ENCODE measurements at places on chromosomes 1 and 21.

DNA sequence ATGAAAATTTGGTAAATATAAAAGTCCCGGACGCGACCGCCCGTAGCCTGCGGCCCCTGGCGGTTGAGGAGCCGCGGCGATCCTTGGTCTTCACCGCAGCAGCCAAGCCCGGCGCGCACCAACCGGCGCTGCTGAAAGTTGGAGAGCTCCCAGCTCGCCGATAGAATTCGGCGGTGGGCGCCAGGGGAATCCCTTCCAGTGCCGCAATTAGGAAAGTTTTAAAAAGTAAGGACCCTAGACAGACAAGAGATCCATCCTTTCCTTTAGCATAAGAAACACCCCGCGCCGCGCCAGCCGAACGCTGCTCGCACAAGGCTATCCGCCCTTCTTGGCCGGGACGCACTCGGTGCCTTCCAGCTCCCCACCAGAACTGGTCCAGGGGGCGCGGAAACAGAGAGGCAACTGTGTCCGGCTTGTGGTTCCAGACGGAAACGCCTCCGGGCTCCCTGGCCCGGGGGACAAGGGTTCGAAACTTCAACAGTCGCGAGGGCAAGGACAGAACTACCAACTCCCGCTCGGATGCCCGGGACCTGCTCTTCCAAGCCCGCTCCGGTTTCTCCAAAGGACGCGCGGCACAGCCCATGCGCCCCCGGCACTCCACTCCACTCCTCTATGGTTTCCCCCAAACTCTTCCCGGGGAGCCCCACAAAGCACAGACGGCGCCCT, 1.7 kb downstream of the FAM78B start:
- peak; percentile 33 for DNase-seq

DNA sequence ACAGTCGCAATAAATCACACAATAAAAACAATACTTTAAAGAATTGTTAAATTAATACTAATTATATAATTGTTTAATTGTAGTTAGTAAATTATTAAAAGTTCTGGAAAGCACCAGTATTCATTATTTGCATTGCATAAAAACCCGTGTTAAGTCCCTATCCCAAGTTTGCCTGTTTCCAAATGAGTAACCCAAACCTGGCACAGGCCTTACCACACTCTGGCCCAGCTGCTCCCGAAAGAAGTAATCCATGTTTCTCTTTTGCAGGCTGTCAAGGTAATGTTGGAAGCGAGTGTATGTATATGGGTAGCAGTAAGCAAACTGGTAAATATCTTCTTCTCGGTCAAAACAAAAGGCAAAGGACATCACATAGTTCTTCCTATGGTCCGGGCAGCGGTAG, 268.7 kb upstream of the BEND5 start:
- DNase-seq = no peak

GRCh38 chr1:70005386-70006034, 199.9 kb downstream of the LRRC40 start:
- no peak for DNase-seq

DNA sequence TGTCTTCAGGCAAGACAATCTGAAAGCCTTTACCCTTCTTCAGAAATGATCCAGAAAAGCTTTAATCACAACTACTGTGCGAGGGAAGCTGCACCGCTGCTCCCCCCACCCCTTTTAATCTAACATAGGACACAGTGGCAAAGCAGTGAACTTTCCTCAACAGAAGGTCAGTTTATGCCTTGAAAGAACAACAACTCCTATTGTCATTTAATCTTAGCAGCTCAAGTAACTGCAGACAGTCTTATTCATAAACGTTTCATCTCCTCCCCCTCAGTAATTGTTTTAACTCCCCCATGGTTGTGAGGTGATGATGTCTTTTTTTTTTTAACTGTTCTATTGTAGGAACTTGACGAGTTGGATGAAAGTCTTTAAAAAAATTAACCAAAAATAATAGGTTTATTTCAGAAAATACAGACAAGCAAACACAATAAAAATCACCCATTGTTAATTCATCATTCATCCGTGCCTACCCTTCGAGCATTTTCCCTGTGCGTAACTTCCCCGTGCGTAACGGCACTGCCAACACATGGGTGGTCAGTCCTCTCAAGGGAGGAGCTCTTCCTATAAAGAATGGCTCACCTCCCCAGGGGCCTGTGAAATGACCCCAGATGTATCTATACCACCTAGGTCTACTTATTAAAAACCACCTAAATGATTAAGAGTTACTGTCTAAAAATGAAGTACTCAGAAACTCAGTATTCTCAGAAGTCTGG, 3.3 kb upstream of the ADAR start:
- no peak for DNase-seq

DNA sequence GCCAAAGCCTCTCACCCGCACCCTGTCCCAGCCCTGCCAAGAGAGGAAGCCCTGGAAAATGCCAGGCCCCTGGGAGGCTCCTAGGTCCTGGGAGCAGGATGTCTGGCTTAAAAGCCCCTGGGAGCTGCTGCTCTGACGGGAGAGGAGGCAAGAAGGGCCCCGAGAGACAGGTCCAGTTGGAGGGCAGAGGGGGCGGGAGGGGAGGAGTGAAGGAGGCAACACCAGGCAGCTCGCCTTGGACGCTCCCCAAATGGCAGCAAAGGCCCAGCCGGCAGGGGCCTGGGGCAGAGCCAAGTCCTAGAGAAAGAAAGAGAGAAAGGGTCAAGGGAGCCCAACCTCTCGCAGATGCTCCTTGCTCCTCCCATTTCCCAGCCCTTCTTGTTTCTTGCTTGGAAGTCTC, 6.8 kb downstream of the ETV3L start:
- no peak for DNase-seq

DNA sequence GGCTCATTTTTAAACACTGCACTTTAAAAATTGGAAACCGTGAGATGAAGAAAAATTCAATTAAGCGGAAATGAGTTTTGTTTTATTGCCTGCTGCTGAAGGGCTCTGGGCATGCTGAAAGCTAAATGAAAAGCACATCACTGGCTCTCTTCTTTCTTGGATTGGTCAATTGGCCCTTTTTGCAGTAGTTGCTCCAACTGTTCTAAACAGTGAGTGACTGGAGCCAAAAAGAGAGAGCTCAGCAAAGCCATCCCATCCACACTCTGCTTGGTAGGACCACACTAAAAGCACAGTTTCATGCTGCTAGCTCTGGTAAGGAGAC, 48.1 kb downstream of the LHX4 start:
- no peak for DNase-seq

GRCh38 chr1:178411756-178412399, 84.9 kb downstream of the CLEC20A start:
- DNase-seq = no peak

GRCh38 chr1:64965366-64966157, 787 bp downstream of the JAK1 start:
- DNase-seq = no peak

DNA sequence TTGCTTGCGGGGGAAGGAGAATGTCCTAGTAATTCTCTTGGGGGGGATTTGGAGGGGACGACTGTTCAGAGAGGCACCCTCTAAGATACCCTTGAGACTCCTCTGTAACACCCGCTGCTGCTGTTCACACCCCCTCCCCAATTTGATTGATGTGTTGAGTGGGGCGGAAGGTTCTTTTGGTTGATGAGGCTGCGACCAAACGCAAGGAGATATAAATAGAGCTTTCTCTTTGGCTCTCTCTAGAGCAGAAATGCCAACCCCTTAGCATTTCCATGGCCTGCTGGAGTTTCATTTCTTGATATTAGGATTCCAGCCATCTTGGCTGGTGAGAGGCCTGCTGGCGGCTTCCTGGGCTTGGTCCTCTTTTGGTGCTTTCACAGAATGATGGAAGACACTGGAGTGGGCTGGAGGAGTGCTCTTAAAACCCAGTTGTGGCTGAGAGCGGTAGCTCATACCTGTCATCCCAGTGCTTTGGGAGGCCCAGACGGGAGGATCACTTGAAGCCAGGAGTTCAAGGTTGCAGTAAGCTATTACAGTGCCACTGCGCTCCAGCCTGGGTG, 2.0 kb downstream of the PIK3CD start:
- no peak for DNase-seq

GRCh38 chr1:164586591-164586990, 27.6 kb downstream of the PBX1 start:
- DNase-seq = no peak

DNA sequence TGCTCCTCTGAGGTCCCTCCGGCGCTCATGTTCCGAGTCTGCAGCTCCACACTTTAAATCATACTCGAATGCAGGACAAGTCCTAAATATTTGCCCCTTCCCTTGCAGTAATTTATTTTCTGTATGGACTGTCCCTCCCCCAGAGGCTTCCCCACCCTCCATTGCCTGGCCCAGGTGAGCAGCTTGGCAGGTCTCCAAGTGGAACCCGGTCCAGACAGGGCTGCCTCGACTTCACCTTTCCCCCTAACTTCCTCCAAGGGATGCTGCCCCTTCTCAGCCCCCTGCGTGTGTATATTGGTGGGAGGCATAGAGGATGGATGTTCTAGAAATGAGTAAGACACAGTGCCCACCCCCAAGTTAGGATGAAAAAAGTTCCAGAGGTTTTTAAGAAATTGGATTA, 5.4 kb upstream of the OPTC start:
- DNase-seq = no peak

DNA sequence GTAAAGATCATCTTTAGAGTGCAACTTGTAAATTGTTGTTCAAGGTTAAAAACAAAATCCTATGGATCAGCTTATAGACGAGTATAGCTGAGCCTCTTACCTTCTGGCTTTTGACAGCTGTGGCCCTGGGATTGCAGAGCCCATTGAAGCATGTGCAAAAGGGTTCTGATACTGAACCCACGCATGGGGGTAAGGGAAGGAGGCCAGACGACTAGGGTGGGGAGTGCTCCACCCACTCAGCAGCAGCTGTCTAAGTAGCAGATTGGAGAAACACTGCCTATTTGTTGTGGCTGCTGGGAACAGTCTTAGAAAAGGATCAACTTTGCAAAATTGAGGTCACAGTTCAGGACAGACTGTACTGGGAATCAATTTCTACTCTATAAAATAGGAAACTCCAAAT, 16.1 kb downstream of the CD101 start:
- no peak for DNase-seq

GRCh38 chr1:220878191-220879075, 810 bp upstream of the HLX start:
- no peak for DNase-seq

DNA sequence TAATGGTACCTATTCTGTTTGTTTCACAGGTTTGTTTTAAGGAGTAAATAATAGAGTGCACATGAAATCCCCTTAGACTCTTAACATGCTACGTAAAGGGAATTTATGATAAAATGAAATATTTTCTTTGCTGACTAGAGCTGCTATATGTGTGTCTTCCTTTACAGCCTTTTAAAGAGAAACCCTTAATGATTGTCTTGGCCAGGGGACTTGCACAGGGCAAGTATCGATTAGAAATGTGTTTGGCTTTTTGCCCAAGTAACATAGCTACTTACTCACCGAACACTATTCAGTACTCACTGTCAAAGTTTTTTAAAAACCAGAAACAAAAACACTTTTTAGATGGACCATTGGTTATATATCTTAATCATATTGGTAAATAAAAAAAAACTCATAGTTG, 71.3 kb upstream of the KIAA1614 start:
- no peak for DNase-seq

DNA sequence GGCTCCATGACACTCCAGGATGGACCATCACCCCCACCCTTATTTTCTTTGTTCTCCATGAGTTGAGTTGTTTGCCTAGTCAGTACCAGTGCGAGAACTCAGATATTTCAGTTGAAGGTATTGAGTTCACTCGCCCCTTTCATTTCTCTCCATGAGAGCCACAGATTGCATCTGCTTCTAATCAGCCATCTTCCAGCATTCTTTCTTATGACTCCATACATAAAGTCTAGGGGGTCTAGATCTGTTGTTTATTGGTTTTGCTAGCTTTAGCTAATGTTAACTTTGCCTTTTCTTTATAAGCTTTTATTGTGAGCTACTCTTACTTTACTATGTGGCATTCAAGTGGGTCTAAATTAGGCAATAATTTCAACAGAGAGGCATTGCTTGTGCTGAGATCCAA, 71.6 kb upstream of the PDC start:
- no peak for DNase-seq

GRCh38 chr1:214440219-214440965, 111.0 kb downstream of the PTPN14 start:
- no peak for DNase-seq

- DNase-seq = no peak
These were observed 55.4 kb upstream of the LMO4 start for GRCh38 chr1:87273291-87273690.

- DNase-seq = no peak
These were observed 6.2 kb upstream of the MARK1 start for GRCh38 chr1:220521778-220522177.

DNA sequence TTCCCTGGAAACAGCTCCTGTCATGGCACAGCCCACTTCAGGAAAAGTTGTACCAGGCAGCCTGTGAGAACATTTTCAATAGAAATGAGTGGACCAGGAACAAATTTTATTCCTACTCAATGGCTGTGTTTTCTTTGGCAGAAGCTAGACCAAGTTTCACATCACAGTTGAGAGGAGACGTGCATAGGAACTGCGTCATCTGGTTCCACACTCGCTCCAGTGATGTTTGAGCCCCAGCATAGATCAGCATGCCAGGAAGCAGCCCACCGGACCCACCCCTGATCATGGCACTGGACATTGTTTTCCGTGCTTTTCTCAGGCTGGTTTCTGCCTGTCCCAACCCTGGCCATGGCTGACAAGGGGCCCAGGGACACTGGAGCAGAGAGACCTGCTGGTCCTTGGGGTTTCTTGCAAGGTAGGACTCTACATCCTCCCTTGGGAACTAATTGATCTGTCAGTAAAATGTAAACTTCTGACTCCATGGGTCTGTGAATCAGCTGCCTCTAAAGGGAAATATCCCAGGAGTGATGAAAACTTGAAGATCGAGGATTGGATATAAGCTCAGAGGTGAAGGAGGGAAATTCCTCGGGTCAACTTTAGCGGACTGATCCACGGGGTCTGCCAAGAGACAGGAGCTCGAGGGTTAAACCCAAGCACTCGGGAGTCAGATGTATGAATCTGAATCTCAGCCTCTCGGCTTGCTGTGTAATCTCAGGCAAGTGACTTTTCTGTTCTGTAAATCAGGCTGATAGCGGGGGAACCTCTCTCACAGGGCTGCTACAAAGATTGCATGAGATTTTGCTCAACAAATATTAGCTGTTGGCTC, 35.7 kb downstream of the NEK2 start:
- no peak for DNase-seq
